ENCODE measurements at places on chromosomes 1 and 21.

DNA sequence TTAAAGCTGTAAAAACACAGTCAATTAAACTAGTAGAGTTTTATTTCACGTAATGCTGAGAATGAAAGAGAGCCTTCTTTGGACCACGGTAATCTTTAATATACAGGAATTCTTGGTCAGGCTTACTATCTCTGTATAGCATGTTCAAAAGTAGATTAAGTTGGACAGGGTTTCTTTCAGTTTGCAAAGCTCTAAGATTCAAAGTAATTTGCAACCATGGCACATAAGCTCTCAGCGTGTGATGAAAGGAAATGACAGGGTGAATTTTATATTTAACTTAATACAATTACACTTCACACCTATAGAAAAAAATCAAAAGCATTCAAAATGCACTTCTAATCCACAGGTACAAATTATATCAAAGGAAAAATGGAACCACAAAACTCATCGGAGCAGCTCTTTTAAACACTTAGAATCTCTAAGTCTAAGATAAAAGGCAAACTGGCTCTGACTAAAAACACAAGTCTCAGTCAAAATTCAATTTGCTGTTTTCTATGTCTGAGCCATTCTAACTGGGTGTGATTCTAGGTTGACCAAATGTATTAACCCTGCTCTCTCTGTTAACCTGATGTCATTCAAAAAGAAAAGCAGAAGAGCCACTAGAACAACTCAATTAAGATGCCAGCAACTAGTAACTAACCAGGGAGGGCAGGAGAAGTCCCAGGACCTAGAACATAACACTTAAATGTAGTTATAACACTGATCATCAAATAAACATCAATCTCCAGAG lies 147.7 kb downstream of the RERE start:
- no peak for DNase-seq

GRCh38 chr1:2787163-2787911 lies 14.2 kb downstream of the TTC34 start:
- no peak for DNase-seq

GRCh38 chr1:231934797-231935196 lies 308.2 kb downstream of the DISC1 start:
- peak; percentile 80 for DNase-seq

GRCh38 chr21:32991361-32991760 lies 34.4 kb upstream of the OLIG2 start:
- no peak for DNase-seq

DNA sequence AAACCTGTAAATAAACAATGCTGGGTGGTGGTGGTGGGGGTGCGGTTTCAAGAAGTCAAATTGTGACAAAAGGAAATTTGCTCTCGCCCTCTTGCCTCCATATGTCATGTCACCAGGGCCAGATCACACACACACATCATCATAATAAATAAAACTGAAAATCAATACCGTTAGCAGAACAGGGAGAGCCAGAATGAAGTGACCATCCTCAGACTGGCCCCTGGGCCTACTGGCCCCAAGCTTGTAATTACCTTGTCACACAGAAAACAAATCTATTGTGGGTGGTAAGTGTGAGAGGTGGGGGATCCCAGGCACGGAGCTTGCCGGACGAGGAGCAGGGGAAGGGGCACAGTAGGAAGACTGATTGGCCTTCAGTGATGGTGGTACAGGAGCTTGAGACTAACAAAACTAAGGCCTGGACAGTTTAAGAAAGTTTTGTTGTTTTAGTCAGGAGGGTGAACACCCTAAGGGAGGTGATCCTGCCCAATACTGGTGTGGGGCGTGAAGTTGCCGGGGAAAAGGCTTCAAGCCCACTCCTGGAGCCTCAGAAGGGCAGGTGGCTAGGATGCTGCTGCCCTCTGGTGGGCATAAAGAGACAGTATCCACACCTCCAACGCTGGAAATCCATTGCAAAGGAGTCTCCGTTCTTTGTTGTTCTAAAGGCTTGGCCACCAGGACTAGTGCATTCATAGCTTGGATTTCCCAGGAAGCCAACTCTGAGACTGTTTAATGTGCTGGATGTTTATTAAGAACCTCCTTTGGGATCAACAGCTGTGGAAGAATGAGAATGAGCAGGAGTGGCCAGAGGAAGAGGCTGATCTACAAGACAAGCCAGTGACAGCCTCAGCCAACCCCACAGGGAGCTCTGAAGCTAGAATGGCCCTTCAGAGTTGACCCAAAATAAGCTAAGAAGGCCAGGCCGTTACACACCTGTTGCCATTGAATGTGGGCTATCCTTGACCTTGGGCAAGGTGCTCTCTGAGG lies 8.1 kb upstream of the C1orf216 start:
- DNase-seq: no peak

DNA sequence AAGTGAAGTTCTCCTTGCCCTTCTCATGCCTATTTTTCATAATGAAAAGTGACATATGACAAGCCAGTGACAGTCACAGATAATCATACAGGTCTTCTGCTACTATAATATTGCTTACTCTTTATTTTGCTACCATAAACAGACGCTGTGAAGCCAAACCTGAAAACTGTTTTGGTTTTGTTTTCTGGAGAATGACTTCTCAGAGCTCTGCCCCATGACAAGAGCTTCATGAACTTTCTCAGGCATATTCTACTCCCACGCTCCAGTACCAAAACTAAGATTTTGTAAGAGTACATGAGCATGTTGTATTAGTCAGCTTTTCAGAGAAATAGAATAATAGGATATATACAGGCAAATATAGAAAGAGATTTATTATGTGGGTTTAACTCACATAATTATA lies 64.3 kb upstream of the VTCN1 start:
- DNase-seq: no peak

- peak; percentile 66 for DNase-seq
These were observed 32.2 kb upstream of the EPB41 start for GRCh38 chr1:28882009-28882628.

GRCh38 chr1:51328926-51329325 lies 1.4 kb downstream of the TTC39A start:
- DNase-seq: no peak

GRCh38 chr21:35812679-35813078 lies 247.6 kb downstream of the SETD4 start:
- DNase-seq: no peak

DNA sequence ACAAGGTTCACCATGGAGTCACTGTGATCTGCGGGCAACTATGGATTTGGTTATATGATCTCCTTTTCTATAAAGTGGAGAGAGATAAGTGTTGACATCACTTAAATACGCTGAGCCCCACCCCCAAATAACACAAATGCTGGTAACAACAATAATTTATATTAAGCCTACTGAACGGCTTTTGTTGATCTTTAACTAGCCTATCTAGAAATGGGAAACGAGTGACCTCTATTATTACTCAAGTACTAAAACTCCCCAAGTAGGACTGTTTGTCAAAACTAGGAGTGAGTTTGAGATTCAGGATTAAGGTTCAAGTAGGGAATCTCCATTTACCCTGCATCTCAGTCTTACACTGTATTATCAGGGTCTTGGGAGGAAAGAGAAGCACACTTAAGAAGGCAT lies 52.2 kb downstream of the MAP3K7CL start:
- DNase-seq: no peak

- no peak for DNase-seq
These were observed 155.3 kb downstream of the NPHP4 start for GRCh38 chr1:5836776-5837440.

DNA sequence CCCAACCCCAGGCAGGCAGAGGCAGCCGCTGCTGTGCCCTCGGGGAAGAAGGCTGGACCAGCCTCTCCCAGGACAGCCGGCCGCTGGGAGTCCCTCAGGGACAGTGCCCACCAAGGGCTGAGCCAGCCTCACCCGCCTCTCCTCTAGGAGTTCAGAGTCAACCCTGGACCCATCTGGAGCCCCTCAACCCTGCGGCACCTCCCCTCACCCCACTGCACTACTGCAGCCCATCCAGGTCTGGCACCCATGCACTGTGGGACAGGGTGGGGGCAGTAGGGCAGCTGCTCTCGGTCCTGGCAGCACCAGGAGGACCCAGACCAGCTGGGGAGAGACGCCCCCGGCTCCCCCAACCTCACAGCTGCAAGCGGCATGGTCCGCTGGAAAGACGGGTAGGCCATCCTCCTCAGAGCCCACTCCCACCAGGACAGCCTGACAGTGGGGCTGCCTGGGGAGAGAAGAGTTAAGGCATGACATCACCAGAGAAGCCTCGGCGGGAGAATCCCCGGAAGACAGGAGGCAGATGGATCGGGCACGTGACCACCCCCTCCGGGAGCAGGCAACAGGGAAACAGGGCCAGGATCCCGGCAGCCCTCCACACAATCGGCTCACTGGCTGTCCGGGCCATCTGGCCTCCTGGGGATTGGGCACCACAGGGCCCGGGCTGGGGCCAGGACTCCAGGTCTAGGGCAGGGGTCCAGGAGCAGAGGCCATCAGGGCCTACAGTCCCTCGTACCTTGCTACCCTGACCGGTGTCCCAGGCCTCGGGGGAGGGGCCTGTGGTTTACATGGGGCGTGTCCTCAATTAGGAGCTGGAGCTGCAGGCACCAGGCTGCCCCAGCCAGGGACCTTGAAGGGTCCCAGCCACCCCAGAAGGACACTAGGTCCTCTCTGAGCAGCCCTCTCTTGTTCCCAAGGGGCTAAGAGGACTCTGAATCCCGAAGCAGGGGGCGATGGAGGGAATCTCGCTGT lies 3.1 kb downstream of the ACAP3 start:
- DNase-seq: no peak

- DNase-seq: no peak
These were observed 62.1 kb downstream of the DEGS1 start for GRCh38 chr1:224245188-224245587.

DNA sequence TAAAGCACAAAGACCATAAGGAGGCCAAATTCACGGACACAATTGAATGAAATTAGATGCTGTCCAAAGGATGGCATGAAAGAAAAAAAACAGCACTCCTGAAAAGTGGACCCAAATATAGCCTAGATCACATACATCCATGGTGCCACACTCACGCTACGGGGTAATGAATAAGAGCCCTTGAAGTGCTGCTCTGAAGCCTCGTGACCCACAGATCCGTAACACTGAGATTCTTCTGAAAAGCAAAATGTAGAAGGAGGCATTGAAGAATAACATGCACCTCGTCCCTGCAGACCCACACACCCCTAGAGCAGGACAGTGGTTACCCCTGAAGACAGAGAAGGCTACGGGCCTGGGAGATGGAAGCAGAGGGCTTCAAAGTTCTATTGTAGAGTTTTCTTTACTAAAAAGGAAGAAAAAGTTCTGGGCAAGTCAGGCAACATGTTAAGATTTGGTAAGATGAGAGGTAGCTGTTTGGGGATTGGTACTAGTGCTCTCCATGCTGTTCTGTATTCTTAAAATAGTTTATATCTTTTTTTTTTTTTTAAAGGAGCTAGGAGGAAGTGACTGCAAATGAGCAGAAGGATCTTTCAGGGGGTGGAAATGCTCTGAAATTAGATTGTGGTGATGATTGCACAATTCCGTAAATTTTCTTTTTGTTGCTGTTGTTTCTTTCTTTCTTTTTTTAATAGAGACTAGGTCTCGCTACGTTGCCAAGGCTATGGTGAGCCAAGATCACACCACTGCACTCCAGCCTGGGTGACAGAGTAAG lies 4.1 kb upstream of the ITGB2 start:
- no peak for DNase-seq

DNA sequence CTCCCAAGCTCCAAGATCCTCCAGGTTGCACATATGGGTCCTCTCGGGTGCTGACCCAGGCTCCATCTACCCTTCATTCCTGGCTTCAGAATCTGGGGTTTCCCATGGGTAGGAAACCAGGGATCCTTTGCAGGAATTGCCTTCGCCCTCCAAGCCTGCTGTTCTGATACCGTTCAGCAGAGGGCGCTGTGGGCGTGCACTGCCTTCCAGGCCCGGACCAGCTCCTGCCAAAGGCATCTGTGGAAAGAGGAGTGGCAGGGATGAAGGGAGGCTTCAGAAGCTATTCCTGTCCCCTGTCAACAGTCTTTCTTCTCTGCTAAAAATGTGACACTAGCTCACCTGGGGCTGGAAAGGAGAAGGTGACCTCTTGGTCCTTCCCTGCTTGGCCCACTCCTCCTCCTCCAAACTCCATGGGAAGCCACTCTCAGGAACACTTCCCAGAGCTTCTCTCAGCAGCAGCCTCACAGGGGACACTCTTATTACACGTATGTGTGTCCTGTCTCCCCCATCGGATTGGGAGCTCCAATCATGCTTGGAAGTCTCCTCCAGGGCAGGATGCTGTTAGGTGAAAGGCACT lies 71.2 kb downstream of the VWA5B1 start:
- DNase-seq: no peak

Measured in D721Med (cell line).